Cerebellar cortex (tissue), 1 donor: ENCODE measurements at places on chromosomes 1 and 21.
A peak's percentile ranks its signal among the peaks of the same experiment; 100 is the strongest.

DNA sequence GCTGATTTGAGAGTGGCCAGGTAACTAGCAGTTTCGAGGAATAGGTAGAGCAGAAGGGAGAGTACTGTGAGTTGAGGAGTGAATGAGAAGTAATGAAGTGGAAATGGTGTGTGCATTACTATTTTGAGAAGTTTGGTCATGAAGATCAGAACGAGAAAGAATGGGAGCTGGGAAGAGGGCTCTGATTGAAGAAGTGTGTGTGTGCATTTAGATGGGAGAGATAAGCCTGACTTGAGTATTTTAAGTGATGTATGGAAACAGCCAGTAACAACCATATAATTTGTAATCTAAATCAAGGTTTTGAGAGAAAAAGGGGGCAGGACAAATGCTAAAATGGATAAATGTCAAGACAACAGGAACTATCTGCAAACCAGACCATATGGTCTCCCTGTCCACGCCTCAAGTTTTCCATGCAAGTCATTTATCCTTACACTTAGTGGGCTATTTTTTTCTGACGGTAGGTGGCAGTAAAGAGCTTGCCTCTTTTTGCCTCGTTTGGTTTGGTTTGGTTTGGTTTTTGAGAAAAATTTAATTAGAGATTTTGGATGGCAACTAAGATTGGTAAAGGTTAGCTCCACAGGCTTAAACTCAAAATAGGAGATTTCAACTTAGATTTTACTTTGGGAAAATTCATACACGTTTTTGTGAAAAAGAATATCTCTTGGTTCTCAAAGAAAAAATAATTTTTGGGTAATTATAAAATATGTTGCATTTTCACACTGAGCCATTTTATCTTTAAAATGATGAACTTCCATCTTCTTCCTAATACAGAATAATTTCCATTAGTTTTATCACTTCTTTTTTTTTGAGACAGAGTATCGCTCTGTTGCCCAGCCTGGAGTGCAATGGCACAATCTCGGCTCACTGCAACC lies 9.5 kb upstream of the B3GALNT2 start:
- DNase-seq = peak; percentile 85

DNA sequence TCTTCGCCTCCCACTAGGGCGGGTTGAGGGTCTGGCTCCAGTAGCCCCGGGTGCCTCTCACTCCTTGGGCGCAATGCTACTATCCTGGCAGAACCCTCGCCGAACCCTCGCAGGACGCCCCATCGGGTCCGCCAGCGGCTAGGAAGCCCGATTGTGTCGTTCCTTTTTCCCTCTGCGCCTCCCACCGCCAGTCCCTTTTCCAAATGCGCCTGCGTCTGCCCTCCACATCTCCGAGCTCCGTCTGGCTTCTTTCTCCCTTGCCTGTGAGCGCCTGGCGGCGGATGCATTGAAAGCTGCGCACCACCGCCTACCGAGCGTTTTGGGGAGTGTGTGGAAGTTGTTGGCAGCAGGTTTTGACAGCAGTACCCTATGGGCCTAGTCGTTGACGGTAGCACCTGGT lies 1.0 kb upstream of the DIRAS3 start:
- no peak for DNase-seq

DNA sequence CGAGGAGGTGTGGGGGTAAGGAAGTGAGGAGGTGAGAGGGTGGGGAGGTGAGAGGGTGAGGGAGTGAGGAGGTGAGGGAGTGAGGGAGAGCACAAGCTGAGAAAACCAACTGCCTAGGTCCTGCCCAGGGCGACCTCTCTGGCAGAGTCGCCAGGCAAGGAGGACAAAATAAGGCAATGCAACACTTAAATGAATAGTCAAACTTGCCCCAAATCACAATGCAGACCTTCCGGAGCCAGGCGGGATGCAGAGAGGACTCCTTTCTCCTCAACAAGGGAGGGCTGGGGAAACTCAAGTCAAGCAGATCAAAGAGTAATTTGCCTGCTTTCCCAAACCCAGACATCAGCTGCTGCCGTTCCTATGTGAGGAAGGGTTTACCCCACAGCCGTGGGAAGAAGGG lies 86.0 kb downstream of the CCDC185 start:
- no peak for DNase-seq

- DNase-seq = no peak
Observed at GRCh38 chr1:192601143-192601542, 25.6 kb downstream of the RGS1 start.

DNA sequence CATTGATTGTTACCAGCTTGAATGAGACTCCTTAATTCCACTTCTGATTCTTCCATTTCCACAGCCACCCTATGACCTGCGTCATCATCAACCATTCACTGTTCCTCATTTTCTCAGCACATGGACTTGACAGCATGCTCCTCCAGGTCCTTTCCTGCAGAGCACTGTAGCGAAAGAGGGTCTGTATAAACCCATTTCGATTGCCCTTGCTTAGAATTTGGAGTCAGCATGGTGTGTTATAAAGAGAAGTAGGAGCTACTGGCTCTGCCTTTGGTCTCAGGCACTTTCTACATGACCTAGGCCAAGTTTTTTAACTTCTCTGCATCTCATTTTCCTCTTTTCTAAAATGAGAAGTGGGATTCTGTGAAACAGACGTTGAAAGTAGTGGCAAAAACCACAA lies 133.8 kb downstream of the AK5 start:
- DNase-seq = no peak

- DNase-seq = peak; percentile 10
Observed at GRCh38 chr21:46226146-46226545, 2.4 kb downstream of the LSS start.

DNA sequence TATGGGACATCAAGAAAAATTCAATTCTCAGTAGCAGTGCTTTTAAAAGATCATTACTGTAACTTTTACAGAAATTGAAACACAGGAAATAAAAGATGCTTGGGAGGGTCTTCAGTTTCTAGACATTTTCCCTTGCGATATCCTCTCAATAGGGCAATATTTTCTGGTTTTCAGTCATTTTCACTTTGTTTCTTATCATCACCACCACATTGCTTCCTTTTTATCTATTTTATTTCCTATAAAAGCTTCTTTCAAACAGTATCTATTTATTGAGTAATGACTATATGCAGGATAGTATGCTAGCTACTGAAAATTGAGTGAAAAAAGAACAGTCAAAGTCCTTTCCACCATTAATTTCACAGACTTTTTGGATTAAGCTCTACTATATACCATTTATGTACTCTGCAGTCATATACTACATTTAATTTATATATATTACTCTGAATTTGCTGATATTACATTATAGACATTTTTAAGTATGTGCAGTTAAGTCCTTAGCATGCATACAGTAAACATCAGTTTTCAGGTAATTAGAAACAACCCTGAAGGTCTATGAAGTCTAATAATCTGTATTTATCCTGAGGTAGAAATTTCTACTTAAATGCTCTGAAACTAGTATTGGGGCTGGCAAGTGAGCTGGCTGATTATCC lies 18.7 kb downstream of the TRMT1L start:
- no peak for DNase-seq

GRCh38 chr1:161066694-161067093 lies 3.0 kb downstream of the ARHGAP30 start:
- DNase-seq = no peak

DNA sequence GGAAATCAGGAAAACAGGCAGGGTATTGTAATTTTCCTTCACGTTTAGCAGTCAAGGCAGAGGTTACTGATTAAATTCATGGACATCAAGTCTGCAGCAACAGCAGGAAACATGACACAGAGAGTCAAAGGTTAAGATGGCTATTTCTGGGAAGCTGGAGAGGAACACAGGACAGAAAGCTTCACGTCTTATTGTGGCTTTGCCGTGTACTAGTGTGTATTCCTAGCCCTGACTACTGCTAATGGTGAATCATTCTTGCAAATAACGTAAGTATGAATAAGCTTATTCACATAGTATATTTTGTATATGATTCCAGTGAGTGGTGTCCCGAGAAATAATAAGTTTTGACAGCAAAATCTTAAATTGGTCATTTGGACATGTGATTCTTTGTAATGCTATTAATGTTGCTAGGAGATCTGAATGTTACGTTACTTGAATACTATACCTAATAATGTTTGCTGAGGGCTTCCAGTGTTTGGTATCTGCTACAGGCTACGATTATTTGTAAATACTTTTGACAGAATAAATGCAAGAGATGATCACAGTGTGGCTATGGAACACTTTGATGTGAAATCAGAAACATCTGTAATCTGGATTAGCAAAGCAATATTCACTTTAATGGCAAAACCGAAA lies 77.4 kb downstream of the DISP1 start:
- DNase-seq = no peak

DNA sequence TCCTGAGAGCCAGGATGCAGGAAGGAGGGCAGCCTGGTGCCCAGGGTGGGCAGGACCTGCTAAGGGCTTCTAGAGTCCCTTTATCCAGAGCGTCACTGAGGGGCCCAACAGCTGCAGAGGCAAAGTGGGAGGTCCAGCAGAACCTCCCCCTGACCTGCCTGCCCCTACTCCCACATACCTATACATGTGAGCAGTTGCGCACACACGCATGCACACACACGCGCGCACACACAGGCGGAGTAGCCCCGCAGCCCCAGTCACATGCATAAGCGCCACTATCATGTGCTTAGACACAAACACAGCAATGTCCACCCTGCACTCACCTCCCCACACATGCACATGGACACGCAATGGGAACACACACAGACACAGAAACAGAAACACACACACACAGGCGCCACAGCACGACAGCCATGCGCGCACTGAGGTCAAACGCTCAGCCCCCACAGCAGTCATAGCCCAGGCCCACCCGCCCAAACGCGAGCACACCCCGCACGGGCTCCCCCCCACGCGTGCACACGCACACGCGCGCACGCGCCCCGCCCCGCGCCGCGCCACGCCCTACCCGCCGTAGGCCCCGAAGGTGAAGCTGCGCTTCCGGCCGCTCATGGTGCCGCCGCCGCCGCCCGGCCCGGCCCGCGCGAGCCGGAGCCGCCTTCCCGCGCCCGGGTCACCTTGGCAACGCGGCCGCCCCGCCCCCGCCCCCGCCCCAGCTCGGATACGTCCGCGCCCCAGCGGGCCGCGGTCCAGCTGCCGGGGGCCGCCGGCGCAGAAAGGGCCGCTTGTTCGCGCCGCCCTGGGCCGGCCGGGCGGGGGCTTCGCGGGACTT lies 17.7 kb downstream of the RAP1GAP start:
- DNase-seq = no peak

GRCh38 chr1:54607821-54608565 lies 15.3 kb downstream of the FAM151A start:
- no peak for DNase-seq

- no peak for DNase-seq
Observed at GRCh38 chr1:193785850-193786420, 599.5 kb upstream of the B3GALT2 start.

- DNase-seq = no peak
Observed at GRCh38 chr1:171904778-171905450, 63.6 kb downstream of the DNM3 start.

DNA sequence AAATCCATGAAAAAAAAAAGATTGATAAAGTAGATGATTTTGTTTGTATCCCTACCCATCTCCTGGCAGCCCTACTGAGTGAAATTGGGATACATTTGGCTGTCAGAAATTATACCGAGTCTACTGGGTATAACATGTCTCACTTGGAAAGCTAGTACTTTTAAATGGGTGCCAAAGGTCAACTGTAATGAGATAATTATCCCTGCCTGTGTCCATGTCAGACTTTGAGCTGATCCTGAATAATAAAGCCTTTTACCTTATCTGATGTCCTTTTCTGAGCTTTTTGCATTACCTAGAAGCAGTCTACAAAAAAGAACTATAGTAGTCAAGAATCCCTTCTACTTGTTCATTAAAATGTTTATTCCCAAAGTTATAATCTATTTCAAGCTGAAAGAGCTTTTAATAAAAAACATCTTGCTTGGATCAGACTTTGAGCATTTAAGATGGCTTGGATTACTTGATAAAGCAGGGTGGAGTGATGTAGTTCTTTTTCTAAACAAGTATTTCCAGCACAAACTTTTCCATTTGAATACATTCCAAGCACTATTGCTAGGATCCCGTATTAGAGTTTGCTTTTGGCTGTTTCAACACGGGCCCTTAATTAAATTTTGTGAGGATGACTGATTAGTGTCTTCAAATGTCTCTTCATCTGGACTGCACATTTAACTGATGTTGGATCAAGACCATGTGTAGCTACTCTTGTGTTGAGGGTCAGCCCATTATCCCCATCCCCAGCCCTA lies 69.2 kb downstream of the DTL start:
- no peak for DNase-seq

DNA sequence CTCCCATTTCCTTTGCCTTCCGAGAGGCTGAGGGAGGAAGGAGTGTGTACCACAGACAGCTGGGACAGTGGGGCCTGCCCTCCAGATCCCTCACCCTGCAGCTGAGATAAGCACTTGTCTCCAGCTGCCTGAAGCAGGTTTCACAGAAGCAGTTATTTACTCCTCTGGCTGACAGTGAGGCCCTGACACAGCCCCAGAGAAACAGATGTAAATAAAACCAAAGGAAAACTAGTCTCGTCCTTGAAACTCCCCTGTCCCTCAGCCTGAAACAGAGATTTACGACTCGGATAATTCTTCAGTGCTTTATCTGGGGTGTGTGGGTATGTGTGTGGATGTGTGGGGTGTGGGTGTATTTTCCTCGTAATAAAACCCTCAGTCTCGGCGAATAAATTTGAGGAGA lies 181.1 kb downstream of the IGSF21 start:
- no peak for DNase-seq

DNA sequence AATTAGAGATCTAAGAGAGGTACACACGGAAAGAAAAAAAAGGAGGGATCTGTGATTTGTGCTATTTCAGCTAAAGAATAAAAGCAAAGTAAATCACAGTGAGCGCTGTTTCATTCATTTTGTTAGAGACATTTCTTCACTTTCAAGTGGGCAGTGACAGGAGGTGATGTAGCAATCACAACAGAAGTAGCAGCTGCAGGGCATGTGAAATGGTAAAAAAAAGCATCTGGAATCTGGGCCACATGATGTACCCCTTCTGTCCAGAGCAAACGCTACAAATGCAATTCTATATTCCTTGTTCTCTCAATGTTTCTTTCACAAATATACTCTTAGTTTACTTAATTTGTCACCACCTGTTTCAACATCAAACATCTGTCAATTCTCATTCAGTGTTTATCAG lies 786.5 kb downstream of the LRRIQ3 start:
- no peak for DNase-seq
